Fibroblast of lung (primary cell): ENCODE measurements at places on chromosomes 6 and 20.

GRCh38 chr20:52837378-52837777, 134.8 kb upstream of the TSHZ2 start:
- DNase-seq, result no peak

- DNase-seq, result peak; percentile 99
These were observed 310.7 kb downstream of the EYA4 start for GRCh38 chr6:133551847-133552341.

DNA sequence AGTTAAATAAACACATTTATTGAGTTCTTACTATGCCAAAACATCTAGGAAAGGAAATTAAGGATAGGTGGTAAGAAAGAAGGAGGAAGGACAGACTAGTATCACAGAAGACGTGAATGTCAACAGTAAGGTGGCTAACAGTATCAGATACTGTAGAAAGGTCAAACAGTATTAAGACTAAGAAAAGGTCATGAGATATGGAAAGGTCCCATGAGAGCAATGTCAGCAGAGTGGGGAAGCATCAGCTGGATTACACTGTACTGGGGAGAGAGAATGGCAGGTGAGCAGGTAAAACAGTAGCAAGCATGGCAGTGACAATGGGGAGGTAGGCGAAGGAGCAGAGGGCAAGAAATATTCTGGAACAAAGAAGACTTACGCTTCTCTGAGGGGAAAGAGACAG, 18.0 kb downstream of the GLO1 start:
- DNase-seq, result no peak

DNA sequence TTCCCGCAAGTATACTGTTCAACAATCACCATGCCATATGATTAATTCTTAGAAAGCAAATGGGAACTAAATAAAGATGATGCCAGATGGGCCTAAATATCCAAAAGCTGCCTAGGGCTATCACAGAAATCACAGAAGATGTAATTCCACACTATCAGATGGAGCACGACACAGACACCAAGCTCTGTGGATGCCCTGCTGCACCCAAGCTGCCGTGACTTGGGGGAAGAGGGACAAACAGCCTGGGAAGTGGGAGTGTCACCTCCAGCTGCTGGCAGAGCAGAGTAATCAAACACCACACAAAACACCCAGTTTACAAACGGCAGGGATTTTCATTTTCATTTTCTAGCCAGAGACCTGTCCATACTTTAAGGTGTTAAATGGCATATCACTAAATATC, 35.7 kb downstream of the PDE10A start:
- no peak for DNase-seq

DNA sequence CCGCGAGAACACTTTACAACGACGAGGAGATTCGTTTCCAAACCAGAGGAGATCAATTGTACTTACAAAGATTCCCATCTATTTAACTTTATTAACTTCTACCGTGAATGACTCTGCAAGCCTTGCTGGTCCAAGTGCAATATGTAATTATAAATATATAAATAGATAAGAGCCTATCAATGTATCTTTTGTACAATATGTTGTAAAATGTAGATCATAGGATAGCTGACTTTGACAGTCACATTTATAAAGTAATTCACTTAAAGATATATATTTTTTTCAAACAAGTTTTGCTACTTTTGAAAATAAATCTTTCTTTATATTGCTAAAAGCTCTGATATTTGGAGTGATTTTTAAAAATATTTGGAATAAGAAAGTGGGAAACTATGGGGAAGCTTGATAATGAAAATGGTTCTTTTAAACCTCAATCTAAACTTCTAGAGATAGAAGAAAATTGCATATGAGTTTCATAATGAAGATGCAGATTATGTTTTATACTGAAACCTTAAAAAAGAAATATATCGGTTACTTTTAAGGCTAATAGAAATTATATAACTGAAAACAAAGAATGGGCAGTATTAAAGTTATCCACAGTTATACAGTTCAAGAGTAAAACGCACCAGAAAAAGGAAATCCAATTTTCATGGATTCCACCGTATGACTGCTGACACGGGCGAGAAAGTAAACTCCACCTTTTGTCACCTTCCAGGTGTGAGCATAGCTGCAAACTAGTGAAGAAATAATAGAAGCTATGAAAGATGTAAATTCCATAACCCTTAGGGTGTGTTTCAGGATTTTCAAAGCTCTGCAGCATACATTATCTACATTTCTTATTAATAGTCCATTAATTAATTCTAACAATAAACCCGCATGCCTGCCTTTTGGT, 3.3 kb downstream of the TCF21 start:
- no peak for DNase-seq

GRCh38 chr6:85594197-85594930, 706 bp upstream of the SNX14 start:
- peak; percentile 29 for DNase-seq

GRCh38 chr6:160678744-160679401, 14.8 kb upstream of the LPA start:
- DNase-seq, result no peak

GRCh38 chr6:152380351-152380767, 256.8 kb downstream of the SYNE1 start:
- DNase-seq, result peak; percentile 86

DNA sequence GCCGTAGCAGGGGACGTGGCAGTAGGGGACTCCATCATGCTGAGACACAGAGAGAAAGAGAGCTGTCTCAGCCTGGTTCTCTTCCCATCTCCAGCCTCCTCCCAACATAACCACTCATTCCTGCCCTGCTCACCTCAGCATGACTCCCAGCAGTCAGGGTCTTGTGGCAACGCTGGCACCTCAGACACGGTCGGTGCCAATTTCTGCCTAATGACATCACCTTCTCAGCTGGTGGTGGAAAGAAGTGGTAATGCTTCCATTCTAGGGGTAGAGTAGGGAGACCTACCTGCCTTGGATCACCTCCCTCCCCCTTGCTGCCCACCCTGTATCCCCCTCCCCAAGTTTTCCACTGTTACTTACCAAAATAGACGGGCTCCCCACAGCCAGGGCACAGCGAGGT, 2.5 kb downstream of the CRIP3 start:
- DNase-seq, result no peak

DNA sequence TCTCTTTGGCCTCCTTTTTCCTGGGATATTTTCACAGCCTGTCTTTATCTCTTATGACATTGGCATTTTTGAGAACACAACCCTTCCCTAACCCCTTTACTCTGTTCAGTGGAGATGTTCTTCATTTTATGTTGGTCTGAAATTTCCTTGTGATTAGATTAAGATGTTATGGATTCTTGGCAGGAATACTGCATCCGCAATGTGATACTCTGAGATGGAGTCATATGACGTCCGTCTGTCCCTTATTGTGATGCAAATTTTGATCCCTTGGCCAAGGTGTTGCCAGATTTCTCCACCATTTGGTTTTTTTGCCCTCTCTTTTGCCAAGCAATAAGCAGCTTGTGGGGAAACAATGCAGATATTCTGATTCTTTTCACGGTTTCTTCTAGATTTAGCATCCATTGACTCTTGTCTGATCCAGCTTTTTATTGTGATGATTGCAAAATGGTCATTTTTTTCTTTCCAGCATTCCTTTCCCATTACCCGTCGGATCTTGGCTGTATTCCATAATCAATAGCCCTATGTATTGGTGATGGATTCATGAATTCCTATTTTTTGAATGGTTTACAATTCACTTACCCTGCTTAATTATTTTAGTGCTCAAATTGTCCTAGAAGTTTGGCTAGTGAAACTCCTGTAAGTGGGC, 85.1 kb downstream of the NCOA3 start:
- peak; percentile 79 for DNase-seq

- peak; percentile 68 for DNase-seq
These were observed at the start of gene PRRC2A for GRCh38 chr6:31620586-31621319. TSS of gene PRRC2A (plus strand) at chr6:31620715. CDS start at chr6:31622790, 2,075 bp downstream.

DNA sequence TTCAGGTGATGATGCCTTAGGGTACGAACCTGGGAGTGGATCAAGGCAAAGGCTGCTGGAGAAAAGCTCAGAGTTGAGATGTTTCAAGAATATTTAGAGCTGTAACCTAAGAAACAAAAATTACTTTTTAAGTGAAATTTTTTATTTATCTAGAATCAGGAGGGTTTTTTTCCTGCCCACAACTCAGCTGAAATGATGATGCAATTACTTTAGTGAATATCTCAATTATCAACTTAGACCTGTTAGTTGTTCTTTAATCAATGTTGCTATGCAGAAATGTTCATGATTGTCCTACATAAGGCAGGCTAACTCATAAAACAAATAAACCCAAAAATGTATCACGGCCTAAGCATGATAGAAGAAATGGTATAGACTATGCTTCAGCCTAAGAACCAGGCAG, 50.3 kb downstream of the TPBG start:
- no peak for DNase-seq

DNA sequence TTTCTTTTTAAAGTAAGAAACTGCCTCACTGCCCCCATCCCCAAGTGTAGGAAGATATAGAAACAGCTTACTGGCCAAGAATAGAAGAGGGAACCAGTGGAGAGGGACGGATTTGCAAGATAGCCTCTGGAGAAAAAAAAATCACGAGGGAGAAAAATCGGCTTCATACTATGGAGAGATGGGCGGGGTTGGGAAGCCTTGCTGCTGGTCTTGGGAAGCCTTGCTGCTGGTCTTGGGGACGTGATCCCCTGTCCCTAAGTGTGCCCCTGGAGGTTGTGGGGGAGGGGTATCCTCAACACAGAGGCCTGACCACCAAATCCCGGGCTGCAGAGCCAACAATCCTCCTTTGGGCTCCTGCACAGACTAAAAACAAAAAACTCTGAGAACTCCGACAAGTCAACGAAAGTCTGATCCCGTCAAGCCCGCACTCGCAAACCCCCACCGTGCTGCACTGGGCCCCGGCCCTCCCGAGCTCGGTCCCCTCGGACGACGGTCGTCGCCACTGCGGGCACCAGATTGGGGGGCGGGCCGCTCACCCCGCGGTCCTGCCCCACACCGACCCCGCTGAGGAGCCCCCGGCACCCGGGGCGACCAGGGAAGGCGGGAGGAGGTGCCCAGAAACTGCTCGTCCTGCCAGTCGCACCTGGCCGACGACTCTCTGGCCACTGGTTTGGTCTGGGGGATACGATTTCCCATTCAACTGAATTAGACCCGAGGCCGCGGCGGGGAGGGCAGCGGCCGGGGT, 750 bp downstream of the MAP7 start:
- no peak for DNase-seq

- DNase-seq, result no peak
These were observed 7.1 kb downstream of the GLP1R start for GRCh38 chr6:39055661-39056060.

- no peak for DNase-seq
These were observed 61.3 kb upstream of the CARMIL1 start for GRCh38 chr6:25217829-25218228.

DNA sequence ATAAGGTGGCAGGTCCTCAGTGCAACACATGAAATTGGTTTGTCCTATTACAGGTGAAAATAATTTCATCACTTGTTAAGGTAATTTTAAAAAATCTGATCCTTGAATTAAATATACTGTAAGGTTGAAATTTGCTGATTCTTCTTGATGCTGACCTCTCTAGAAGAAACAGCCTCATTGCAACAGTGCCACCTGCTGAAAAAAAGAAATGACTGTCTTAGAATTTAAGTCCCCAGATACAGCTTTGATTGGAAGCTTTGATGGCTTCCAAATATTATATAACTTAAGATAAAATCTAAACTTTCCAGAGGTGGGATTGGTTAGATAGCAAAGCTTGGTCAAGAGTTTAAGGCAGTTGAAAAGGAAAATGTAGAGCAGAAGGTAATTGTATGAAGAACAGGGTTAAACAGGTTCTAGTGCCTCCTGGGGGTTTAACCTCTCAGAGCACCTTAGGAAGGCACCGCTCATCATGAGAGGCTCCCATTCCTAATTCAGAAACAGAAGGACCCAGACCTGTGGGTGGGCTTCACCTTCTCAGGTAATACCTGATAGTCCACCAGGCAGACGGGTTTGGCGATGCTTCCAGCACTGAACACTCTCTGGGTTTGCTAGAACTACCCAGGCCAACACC, 401.0 kb downstream of the PAX1 start:
- no peak for DNase-seq

GRCh38 chr6:85936916-85937315, 294.2 kb upstream of the SYNCRIP start:
- no peak for DNase-seq

GRCh38 chr6:36387440-36388303, at the start of gene ETV7:
TSS of gene ETV7 (minus strand) at chr6:36387669. CDS start at chr6:36387541, 128 bp downstream.
- DNase-seq, result peak; percentile 8

DNA sequence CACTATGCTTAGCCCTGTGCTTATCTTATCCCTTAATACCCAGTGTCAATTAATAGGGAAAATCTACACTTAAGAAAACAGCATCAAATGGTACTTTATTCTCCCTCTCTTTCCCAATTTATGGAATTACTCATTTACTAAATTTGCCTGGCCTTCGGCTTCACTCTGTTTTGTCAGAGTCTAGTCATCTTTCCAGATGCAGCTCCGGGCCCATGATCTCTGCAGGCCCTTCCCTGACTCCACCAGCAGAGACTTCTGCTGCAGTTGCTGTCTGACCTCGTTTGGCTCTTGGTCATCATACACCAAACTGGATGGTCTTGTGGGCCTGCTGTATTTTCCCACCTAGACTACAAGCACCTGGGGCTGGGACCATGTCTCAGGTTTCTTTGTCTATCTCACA, 27.4 kb downstream of the MRS2 start:
- no peak for DNase-seq

DNA sequence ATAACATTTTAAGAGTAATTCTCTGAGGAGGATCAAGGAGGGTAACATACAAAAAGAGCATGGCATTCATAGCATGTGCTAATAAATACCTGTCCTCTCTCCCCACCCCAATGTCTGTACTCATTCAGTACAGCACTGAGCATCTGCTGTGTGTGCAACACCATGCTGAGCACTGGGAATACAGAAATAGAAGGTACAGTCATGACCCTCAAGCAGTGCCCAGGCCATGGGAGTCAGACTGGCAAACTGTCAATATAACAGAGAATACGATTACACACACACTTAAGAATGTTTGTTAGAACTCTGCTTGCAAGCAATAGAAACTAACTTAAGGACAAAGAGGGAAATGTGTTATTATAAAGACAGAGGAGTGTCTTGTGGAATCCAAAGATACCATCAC, 24.7 kb upstream of the ZFAND3 start:
- DNase-seq, result peak; percentile 50

DNA sequence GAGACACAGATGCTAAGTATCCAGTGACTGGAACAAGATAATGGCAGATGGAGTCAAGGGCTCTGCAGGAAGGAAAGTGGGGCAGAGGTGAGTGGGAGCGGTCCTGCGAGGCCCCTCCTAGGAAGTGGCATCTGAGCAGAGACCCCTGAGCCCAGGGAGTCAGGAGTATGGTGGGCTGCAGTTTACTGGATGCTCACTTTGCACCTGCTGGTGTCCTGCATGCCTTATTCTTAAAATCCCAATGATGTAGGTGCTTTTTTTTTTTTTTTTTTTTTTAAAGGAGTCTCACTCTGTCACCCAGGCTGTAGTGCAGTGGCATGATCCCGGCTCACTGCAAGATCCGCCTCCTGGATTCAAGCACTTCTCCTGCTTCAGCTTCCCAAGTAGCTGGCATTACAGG, 5.6 kb downstream of the CEBPB start:
- no peak for DNase-seq

- peak; percentile 99 for DNase-seq
These were observed 259.1 kb downstream of the HDGFL1 start for GRCh38 chr6:22828179-22829062.
